Activated T-cell treated with anti-CD3 and anti-CD28 coated beads, Interleukin-2, amount 50 U/mL, for 4 hours (primary cell): ENCODE measurements at places on chromosomes 5 and 9. TPM values are rescaled to one million over a fixed set of nuclear protein-coding genes. Genes with fewer than 3 reads are reported as not detected.
A peak's percentile ranks its signal among the peaks of the same experiment; 100 is the strongest.

- DNase-seq, result no peak
These were observed 18.0 kb downstream of the CCT5 start for GRCh38 chr5:10268100-10268499.

Gene NFIL3
- 61.2 TPM for total RNA-seq

- DNase-seq, result no peak
These were observed at the start of gene DPYSL3 for GRCh38 chr5:147509710-147510651. DPYSL3 (minus strand) TSS chr5:147510068; CDS start chr5:147509858, 210 bp downstream.

GRCh38 chr9:93501406-93501805 is 48.0 kb upstream of the FAM120AOS start:
- DNase-seq, result no peak

Gene OR1J2
- not detected for total RNA-seq

- no peak for DNase-seq
These were observed 516.5 kb downstream of the ACTL7B start for GRCh38 chr9:108339251-108339650.

DNA sequence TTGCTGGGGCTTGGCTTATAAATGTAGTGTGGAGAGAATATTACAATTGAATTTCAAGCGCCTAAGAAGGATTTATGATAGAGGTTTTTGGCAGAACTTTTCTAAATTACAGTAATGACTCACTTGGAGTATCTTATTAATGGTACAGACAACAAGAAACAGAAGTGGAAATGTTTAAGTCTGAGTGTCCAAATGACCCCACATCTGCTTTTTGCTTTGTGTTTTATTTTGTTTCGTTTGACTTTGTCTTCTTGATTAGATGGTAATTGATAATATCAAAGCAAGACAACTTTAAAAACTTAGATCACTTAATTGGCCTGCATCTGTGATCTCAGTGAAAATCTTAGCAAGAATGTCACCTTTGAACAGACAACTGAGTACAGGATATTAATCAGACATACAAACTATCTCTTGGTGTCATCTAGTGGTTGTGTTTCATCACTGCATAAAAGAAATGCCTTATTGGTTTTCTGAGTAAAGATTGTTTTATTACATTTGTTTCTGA is 577.4 kb downstream of the ISL1 start:
- DNase-seq, result no peak

Gene MAPK9
- 34.8 TPM for total RNA-seq

Gene ADRB2
- 0.54 TPM for total RNA-seq

DNA sequence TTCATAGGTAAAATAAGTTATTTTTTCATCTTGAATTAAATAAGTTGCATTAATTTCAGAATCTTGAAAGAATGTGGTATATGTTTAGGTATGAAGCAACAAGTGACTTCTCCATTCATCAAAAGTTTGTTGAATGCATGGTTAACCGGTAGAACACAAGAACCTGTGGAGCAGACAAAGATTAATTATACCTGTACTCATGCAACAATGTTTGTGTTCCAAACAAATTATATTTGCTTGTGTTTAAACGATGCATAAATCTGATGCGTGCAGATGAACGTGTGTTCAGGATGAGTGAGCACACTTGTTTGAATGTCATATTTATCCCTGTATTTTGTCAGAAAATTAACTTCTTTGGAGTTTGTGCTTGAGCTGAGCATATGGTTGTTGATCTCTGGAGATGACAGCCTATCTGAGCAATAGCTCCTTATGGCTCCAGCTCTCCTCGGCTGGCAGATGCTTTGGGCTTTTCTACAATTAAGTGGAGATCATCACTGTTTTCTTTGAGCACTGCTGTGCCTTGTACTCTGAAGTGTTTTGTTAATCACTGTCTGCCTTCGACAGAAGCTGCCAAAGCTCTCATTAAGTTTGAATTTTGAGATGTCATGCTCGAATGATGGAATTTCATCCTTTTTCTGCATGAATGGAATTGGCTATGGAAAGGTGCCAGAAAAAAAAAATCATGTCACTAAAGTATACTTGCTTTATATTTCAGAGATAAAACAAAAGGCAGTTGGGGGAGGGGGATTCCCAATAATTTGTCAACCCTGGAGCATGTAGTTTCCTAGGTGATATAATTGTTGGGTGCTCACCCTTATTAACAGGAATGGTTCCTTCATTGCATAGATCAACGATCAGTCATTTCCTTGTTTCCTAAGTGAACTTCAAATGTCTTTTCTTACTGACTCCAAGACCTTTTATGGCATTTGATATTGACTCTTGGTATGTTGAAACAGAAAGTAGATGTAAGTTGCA is 502.5 kb upstream of the ARRDC3 start:
- no peak for DNase-seq

- no peak for DNase-seq
These were observed 246.2 kb downstream of the MAN2A1 start for GRCh38 chr5:109935833-109936490.

- peak; percentile 29 for DNase-seq
These were observed 25.8 kb upstream of the HMCN2 start for GRCh38 chr9:130239741-130240241.

Gene ECSCR
- total RNA-seq, result 2.9 TPM

- DNase-seq, result no peak
These were observed 674.4 kb downstream of the PRR16 start for GRCh38 chr5:121138495-121138907.

- no peak for DNase-seq
These were observed 10.5 kb upstream of the ETF1 start for GRCh38 chr5:138553437-138554095.

DNA sequence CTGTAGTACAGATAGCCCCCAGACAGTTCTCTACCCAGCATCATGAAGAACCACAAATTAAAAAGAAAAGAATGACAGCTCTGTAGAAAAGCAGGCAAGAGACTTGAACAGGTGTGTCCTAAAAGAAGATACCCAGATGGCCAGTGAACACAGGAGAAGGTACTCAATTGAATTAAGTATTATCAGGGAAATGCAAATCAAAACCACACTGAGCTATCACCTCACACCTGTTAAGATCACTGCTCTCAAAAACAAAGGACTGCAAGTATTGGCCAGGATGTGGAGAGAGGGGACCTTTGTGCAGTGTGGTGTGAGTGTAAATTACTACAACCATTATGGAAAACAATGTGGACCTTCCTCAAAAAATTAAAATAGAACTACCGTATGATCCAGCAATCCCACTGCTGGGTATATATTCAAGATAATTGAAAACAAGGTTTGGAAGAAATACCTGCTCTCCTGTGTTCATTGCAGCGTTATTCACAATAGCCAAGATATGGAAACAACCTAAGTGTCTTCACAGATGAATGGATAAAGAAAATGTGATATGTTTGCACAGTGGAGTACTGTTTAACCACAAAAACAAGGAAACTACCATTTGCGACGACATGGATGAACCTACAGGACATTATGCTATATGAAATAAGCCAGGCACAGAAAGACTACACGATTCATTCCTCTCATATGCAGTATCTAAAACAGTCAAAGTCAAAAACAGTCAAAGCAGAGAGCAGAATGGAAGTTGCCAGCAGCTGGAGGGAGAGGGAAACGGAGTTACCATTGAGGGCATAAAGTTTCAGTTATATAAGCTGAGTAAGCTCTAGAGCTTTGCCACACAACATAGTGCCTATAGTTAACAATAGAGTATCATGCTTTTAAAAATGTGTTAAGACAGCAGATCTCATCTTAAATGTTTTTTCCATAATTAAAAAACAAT is 102.6 kb downstream of the WNK2 start:
- no peak for DNase-seq

DNA sequence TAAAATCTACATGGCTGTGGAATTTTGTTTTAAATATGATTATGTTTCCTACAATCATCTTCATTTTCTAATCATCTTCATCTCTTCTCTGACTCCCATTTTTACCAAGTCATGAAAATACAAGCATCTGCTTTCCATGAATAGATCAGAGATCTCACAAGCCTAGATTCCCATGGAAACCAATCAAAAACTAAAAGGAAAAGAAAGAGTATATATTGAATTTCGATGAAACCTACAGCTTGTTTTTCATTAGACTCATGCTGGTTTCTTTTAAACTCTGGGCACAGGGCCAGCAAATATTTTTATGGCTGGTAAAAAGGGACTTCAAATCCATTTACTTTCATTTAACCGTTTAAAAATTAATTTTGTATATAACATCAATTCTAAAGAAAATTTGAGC is 51.2 kb downstream of the INVS start:
- no peak for DNase-seq

Gene RGS7BP
- not detected for total RNA-seq

- DNase-seq, result no peak
These were observed 14.9 kb downstream of the GLDC start for GRCh38 chr9:6630502-6631206.

Gene DMRT2
- total RNA-seq, result not detected

- DNase-seq, result no peak
These were observed 354.8 kb downstream of the TMEM232 start for GRCh38 chr5:110371725-110372041.

DNA sequence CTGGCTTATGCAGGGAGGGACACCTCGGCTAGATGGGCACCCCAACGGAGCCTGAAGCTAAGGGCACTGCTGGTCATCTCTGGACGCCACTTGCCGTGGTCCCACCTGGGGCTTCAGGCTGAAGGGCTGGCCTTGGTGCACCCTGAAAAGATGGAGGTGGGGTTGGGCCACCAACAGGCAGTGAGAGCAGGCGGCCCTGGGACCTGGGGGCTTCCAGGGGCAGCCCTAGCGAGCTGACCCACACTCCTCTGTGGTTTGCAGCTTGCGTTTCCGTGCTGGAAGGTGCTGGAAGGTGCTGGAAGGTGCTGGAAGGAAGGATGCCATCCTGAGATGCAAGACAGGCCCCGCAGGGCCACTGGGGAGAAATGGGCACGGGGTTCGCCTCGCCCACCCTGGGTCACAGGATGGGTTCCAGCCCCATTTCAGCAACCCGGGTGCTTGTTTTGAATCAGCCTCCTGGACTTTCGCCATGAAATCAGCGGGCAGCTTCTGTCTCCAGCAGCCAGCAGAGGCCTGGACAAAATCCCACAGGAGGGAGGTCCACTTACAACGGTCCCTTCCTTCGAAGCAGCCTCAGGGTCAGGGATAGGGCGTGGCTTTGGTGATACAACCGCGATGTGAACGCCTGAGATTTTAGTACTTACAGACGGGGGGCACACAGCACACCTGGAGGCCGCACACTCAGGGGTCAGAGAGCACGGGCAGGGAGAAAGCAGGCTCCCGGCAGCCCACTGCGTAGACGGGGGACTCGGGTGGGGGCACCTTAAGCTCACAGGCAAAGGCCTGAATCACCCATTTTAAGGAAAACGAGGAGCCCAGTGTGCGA is 303.1 kb upstream of the IRX4 start:
- DNase-seq, result no peak

DNA sequence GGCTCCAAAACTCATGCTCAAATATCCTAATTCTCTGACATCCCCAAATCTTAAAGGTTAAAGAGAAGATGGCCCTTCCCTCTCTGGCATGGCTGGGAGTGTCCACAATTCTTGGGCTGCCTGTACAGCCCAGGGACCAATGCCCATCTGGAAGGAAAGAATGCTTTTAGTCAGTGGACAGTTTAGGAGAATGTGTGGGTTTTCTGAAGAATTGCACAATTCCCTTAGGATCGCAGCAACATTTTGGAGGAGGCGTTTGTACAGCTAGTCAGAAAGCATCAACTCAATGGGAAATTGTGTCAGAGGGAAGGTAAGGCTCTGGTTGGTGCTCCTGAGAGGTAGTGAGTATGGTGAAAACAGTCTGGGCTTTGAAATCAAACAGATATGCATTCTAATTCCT is 15.0 kb downstream of the FAM193B start:
- DNase-seq, result no peak

Gene SAPCD2
- 4.6 TPM for total RNA-seq

Gene ASS1
- total RNA-seq, result 2.6 TPM

Gene TLX3
- total RNA-seq, result not detected
